ENCODE measurements at places on chromosomes 2 and 18. TPM values are rescaled to one million over a fixed set of nuclear protein-coding genes. Genes with fewer than 3 reads are reported as not detected.

Gene CARF
- 0.54 TPM for total RNA-seq

Gene AP1S3
- 32.8 TPM for total RNA-seq

Gene TUBB8B
- total RNA-seq = not detected

Gene ANKRD30BL
- not detected for total RNA-seq

Gene FZD7
- total RNA-seq = 6.4 TPM

Gene OR6B2
- total RNA-seq = not detected
